T-helper 2 cell (primary cell): ENCODE measurements at places on chromosomes 6 and 20.

- no peak for DNase-seq
These were observed 89.9 kb upstream of the MTHFD1L start for GRCh38 chr6:150775415-150776203.

GRCh38 chr6:75874224-75874623 lies 125.2 kb downstream of the MYO6 start:
- no peak for DNase-seq

DNA sequence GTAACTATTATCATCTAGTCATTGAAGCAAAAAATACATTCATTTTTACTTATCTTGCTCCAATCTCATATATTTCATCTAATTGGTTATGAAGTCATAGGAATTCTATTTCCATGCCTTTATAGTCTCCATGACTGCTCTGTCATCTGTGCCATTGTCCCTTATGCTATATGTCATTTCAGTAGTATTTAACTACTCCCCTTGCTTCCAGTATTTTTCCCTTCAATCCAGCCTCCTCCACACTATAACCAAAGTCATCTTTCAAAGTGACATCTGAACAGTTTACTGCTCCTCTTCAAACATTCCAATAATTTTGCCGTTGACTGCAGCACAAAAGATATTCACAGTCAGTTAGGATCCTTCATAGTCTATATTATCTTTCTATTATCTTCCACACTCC lies 216.6 kb upstream of the HS3ST5 start:
- no peak for DNase-seq

DNA sequence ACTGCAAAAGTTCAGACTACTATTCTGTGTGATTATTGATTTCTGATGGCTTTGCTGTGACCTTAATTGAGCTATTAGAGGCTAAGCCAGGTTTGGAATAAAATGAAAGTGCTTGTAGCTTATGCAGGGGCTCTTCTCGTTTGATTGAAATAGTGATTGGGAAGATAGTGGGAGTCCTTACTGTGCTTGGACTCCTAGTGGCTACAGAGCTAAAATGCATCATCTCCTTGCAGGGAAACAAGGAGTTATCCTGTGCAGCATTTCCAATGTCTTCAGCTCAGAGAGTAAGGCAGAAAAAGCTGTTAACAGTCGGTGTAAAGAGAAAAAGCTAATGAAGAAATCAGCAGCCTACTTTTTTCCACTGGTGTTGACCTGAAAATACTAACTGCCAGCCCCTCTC lies 173.5 kb downstream of the SLC35F1 start:
- DNase-seq, result no peak

DNA sequence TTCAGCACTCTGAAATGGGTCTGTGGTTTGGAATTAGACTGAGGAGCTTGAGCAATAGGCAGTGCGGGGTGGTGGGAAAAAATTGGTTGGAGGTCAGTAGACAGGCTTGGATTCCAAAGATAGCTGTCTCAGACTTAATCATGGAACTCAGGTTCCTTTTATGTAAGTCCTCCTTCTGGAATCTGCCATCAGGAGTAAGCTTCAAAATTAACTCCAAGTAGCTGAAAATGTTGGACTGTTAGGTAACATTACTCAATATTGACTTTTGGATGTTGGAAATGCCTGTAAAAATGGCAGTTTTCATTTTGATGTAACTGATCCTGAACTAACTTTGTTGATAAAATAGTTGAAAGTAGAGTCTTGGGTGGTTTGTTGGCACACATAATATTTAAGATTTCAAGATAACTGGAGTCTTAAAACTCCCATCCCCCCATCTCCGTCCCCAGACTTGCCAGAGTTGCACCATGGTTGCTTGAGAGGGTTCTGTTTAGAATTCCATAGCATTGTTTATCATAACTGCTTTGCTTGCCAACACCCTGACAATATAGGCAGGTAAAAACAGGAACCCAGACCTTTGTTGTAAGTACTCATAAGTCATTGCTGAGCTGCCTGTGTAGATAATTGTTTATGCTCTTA lies 83.0 kb downstream of the PHF20 start:
- DNase-seq, result no peak

- DNase-seq, result no peak
These were observed 28.6 kb upstream of the NTSR1 start for GRCh38 chr20:62679978-62680589.
